CD4-positive, alpha-beta T cell (primary cell): ENCODE measurements at places on chromosomes 2 and 18. TPM values are rescaled to one million over a fixed set of nuclear protein-coding genes. Genes with fewer than 3 reads are reported as not detected.

DNA sequence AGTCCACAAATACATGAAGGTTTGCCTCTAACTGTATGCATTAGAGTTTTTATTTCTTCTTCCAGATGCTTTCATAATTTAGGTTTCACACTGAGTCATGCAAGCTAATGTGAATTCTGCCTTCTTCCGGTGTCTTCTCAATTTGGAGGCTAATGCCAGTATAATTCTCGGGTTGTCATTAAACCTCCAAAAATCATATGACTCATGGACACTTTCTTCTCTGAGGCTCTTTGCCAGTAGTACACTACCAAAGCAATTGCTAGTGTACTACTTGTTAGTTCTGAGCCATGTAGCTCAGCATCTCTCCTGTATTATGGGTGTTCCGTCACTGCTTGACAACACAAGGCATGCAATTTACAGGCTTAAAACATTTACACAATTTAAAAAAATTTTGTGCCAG is 137.1 kb downstream of the VWC2L start:
- no peaks in the 10 kb centered on the region for H3K27me3 ChIP-seq
- H3K27ac ChIP-seq = no peak overlapping the region
- no peak overlapping the region for H3K4me3 ChIP-seq
- H3K36me3 ChIP-seq = no peaks in the 10 kb centered on the region
- H3K4me1 ChIP-seq = no peaks in the 10 kb centered on the region

GRCh38 chr2:170176212-170176611 is 1.7 kb upstream of the MYO3B start:
- DNase-seq = no peak
- H3K27me3 ChIP-seq = no peaks in the 10 kb centered on the region
- no peak overlapping the region for H3K4me3 ChIP-seq

GRCh38 chr2:64283006-64283570 is 138.9 kb upstream of the PELI1 start:
- H3K27me3 ChIP-seq = no peaks in the 10 kb centered on the region
- peak overlapping the region; percentile 44 for H3K4me3 ChIP-seq
- peak; percentile 4 for DNase-seq

Gene HOXD13
- not detected for total RNA-seq

Gene RUFY4
- 0.78 TPM for total RNA-seq

Gene FIGN
- total RNA-seq = not detected
